Left forelimb (tissue), 1 donor: ENCODE measurements at places on chromosomes 7 and 10.

GRCh38 chr7:126419047-126419446, 833.7 kb downstream of the GRM8 start:
- DNase-seq = no peak

DNA sequence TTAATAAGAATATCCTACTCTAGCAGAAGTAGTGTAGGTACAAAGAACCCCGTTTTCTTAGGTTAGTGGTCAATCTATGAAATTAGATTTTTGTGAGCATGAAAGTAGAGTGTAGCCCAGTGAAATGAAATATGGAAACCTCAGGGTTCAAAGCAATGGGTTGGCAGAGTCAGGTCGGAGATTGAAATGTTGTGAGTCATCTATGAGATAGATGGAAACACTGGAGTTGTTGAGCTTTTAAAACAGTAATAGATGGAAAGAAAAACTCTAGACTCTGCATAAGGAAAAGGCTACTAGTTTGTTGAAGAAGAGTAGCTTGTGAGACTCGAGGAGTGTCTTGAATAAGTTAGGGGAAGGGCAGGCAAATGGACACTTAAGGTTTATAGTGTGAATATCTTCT, 251.9 kb downstream of the EXOC4 start:
- no peak for DNase-seq

DNA sequence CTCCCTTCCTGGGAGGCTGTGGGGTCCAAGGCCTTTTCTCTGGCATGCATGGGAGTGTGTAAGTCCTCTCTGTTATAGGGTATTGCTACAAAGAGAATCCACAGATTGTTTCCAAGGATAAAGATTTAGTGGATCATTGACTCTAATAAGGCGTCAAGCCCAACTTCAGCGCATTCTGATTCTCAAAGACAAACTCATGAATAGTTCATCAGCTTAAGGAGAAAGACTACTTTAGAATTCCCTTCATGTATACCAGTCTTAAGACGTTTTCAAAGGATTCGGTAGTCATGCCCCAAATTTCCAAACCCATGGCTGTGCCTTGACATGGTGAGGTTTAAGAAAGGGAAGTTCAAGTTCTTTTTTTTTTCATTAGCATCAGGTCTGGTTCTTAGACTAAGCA, 46.6 kb upstream of the ABLIM1 start:
- DNase-seq = no peak

DNA sequence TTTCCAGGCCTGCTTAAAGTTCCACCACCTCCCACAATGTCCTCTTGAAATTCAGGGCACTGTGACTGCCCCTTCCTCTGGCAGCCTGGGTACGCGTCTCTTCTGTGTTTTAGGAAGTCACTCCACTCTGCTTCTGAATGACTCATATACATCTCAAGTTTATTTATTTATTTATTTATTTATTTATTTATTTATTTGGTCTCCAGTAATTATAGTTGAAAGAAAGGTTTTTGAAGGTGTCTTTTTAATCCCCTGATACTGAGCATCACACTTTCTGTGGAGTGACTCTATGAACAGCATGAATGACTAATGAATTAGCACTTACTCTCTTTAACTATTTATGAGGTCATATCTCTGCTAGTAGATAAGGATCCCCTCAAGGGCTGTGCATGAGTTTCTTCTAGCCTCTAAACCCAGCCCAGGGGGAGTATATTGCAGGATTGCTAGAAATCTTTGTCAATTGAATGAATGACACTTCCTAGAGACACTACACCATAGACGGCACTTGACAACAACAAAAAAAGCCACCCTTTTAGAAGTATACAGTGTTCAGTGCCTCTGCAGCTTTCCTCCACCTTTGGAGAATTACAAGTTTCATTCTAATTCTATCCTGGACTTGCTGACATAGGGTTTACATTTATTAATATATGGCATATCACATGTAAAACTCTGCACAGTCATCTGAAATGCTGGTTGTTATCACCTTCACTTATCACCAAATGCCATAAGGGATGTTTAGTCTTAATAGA, 2.1 kb downstream of the MACC1 start:
- DNase-seq = no peak

DNA sequence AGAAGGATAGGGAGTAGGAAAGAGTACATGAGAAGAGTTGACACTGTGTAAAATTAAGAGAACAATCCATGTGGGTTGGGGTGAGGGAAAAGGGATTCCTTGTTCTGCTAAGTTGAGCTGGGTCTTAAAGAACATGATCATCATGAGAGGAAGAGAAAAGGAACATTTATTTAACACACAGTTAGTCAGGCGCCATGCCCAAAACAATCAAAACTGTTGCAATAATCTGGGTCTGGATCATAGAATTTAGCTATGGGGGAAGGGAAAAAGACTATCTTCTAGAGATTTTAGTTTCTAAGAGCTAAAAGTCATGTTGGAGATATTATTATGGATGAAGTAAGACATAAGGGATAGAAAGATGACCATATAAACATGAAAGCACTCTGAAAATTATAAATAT, 178.9 kb downstream of the SEM1 start:
- no peak for DNase-seq

DNA sequence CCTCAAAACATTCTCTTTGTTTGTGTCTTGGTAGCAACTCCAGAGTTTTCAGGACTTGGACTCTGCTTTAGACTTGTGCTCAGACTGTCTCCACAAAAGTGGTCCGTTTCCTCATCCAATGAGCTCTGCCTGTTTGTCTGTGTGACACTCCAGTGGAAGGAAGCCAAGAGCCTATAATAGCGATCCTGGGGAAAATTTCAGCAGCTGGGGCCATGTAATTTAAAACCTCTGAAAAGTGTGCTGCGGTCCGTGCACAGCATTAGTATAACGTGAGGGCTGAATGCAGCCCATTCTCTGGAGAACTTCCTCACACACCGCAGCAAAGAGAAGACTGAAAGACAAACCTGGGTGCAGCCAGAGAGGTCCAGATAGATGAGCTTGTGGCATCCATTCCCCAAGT, at the start of gene LRRC17:
LRRC17 (plus strand) TSS at position 259 of the 400 bp plus-strand sequence. CDS start 20,914 bp downstream, outside the sequence.
- peak; percentile 81 for DNase-seq

GRCh38 chr10:46247181-46247475, 39.7 kb upstream of the ANTXRL start:
- DNase-seq = no peak

DNA sequence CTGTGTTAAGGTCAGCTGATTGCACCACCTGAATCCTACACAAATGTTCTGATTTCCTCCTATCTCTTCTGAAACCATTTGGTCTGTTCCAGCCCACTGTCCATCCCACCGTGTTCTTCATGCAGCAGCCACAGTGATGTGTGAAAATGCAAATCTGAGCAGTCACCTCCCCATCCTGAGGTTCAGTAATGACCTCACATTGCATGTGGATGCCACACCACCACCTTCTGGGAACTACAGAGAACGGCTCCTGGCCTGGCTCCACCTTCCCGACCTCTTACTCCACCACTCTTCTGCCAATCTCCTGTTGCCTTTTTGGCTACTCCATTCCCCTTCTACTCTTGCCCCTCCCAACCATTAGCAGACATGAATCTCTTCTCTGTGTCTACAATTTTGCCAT, 244.4 kb downstream of the TNS3 start:
- no peak for DNase-seq

DNA sequence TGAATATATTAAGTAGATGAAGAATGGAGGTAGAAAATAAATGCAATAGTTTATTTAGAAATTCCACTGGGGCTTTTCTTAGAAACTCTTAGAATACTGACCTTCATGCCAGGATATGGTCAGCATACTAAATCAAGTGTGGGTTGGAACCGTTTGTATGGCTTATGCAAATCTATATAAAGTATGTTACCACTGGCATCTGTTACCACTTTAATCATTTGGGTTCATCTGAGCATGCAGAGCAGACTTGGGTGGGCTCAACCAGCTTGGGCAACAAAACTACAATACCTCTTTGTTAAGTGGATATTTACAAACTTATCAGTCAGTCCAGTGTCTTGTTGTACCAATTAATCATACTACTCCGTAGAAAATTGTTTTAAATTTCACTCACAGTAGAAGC, 125.8 kb downstream of the CRPPA start:
- no peak for DNase-seq

DNA sequence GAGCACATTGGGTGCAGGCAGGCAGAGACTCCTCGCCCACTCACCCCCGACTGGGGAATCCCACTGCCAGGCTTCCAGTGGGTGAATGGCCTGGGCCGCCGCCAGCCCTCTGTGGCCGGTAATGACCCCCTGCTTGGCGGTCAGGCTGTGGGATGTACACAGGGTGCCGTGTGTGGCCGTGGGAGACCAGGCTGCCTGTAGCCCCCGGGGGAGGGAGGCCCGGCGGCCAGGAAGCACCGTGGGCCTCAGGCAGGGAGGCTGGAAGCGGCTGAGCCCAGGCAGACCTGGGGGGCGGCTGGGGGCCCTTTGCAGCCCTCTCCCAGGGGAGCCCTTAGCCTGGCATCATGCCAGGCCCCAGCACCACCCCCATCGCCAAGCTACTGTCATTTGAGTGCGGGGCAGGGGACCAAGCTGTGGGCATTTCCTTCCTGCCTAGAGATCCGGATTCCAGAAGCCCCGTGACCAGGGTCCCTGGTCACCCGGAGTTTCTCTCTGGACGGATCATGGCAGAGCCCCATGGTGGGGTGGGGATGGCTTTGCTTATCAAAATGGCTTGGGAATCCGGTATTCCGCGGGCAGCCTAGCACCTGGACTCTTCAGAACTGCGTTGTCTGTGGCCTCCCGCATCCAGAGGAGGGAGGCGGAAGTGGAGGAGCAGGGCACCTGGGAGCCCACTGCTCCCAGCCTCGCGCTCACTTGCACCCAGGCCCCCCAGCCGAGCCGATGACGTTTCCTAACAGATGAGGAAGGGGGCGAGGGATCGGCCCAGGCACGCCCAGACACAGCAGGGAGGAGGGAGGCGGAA, 1.1 kb downstream of the TTYH3 start:
- no peak for DNase-seq

DNA sequence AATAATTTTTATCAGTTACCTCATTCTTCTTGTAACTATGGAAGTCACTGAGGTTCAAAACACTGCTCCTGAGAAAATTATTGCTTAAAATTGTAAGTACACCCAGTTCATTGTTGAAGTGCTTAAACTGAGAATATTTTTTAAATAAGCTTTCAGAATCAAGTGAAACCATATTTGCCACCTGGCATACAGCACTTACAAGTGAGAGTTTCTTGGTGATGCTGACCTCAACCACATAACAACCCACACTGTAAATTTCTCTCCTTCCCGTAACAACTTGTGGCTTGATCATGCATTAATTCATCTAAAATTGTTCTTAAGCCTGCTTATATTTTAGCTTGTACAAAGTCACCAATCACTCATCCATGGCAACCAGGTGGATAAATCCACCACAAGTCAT, 34.0 kb downstream of the IMMP2L start:
- DNase-seq = no peak

GRCh38 chr7:26699766-26700165, 164.6 kb downstream of the SKAP2 start:
- DNase-seq = no peak

DNA sequence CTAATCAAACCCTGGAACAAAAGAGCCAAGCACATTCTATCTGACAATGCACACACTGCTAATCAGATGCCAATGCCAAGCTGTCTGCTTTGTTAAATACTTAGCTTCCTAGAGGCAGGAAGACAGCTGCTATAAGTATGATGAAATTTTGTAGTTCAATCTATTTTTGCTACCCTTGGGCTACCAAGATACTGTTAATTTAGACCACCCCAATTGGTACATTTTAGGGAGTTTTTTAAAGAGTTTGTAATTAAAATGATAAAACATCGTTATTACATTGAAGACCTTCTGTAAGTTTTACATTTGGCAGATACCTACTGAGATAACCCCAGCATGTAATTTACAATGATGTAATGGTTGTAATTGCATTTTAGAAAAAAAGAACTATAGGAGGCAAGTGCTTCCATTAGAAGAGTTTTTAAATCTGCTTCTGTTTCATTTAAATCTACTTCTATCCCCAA, 268.5 kb downstream of the ADK start:
- DNase-seq = no peak
